ENCODE measurements at places on chromosomes 13 and 19.
A peak's percentile ranks its signal among the peaks of the same experiment; 100 is the strongest.

DNA sequence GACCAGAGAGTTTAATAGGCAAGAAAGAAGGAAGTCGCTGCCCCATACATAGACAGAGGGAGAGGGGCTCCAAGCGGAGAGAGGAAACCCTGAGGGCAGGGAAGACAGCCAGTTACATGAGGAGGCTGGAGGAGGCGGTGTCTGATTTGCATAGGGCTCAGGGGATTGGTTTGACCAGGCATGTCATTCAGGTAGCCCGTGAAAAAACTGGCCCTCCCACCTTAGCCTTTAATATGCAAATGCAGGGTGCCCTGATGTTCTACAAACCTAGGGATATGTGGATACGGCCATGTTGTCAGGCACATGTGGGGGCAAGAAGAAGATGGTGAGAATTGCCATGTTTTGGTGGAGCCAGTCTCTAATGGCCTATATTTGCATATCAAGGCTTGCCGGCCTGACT is 1461.6 kb downstream of the PCDH9 start:
- DNase-seq = no peak

DNA sequence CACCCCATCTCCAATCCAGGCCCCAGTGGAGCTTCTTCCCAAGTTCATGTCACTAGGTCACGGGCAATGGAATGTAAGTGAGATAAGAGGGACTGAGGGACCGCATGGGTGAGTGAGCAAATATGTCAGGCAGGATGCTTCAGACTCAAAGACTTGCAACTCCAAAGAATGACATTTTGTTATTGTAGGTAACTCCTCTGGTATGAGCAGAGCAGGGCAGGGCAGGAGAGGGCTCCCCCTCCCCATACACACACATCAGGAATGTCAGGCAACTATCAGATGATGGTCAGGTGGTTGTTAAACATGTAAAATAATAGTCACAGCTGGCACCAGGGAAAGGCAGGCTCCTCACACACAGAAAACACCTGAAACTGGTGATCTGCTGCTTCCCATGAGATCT is 10.6 kb downstream of the ERVV-2 start:
- no peak for DNase-seq

DNA sequence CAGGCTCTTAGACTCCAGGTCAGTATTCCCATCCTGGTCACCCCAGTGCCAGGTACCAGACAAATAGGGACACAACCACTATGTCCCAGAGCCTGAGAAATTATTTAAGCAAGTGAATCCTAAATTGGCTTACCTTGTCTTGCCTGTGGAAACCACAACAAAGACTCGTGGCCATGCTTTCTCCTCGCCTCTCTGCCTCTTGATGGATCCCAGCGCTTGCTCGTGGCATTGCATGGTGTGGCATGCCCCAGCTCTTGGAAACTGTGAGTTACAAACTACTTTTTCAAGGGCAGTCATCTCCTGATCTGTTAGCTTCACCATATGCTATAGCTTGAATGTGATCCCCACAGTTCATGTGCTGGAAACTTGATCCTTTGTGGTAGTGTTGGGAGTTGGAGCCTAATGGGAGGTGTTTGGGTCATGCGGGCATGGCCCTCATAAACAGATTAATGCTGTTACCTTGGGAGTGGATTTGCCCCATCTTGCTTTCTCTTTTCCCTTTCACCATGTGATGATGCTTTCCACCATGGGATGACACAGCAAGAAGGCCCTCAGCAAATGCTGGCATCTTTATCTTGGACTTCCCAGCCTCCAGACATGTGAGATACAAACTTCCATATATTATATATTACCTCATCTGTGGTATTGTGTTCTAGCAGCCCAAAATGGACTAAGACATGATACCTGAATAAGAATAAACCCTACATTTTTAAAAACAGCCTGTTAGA is 31.2 kb downstream of the SPRYD7 start:
- no peak for DNase-seq

GRCh38 chr13:111789011-111789410 is 277.9 kb upstream of the SOX1 start:
- no peak for DNase-seq

DNA sequence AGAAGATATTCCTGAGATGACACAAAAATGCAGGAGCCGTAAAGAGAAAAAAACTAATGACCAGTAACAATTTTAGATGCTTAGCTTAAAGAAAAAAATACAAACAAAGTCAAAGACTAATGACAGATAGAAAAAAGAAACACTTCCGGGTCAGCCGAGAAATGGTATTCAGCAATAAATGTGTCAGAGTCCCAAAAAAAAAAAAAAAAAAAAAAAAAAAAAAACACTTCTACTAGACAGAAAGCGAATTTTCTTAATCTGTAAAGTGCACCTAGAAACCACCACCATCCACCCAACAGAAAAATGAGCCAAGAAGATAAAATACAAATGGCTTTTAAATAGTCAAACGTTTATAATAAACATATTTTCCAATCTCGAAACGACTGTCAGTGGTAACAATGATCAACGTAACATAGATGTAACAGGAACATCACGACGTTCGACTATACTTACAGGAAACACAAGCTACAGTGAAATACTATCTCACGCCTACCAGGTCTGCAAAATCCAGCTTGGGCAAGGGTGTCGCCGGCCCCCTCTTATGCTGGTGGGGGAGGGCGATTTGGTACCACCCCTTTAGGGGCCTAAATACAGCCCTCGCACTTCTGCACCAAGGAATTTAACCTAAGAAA is 10.6 kb downstream of the ABHD17A start:
- no peak for DNase-seq

- no peak for DNase-seq
Observed at GRCh38 chr13:24280720-24281119, 28.7 kb upstream of the C1QTNF9 start.

GRCh38 chr13:40102854-40103253 is 447.4 kb downstream of the COG6 start:
- peak; percentile 46 for DNase-seq

DNA sequence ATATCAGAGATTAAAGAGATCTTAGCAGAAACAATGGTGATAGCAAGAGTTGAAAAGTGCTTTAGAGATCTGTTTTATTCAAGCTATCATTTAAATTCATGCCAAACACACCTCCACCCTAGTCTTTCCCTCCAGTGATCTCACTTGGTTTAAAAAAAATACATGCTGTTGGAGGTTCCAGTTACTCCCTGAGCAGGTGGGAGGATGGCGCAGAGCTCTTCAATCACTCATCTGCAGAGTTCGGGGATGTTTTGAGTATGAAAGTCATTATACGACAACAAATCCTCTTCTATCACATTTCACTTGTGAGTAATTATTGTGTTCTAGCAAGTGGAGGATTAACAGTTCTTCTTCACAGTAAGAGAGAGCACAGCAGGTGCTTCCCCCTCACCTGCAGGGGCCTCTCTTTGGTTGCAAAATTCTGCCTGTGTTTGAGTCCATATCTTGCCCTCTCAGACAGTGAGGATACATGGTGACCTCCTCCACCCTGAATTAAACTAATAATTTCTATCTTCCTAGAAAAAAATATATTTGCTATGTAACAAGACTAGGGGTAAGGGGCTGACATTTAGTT is 376.7 kb downstream of the LIG4 start:
- DNase-seq = no peak

DNA sequence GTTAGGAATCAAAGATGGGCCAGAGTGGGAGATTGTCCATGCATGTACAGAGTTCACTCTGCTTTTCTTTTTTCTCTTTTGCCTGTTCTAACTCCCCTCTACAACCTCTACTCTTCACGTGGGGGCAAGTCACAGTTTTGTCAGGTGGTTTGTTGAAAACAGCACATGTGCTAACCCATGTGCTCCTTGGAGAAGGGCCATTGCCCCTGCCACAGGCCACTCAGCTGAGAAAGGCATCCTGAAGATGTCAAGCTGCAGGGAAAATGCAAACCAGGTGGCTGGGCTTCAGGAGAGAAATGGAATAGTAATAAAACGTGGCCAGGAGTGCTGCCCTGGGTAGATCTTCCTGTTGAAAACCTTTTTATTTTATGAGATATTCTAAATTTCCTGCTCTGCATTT is 35.3 kb upstream of the SLC10A2 start:
- DNase-seq = no peak

- DNase-seq = no peak
Observed at GRCh38 chr19:18771328-18772242, 19.5 kb downstream of the COMP start.

- DNase-seq = no peak
Observed at GRCh38 chr19:51136851-51137551, 5.1 kb upstream of the SIGLEC7 start.

All from dorsolateral prefrontal cortex (tissue), 122 donors.